C1 segment of cervical spinal cord (tissue), 14 donors: ENCODE measurements at places on chromosomes 4 and X.

GRCh38 chr4:163694385-163694784 is 199.9 kb downstream of the TMA16 start:
- DNase-seq = no peak

DNA sequence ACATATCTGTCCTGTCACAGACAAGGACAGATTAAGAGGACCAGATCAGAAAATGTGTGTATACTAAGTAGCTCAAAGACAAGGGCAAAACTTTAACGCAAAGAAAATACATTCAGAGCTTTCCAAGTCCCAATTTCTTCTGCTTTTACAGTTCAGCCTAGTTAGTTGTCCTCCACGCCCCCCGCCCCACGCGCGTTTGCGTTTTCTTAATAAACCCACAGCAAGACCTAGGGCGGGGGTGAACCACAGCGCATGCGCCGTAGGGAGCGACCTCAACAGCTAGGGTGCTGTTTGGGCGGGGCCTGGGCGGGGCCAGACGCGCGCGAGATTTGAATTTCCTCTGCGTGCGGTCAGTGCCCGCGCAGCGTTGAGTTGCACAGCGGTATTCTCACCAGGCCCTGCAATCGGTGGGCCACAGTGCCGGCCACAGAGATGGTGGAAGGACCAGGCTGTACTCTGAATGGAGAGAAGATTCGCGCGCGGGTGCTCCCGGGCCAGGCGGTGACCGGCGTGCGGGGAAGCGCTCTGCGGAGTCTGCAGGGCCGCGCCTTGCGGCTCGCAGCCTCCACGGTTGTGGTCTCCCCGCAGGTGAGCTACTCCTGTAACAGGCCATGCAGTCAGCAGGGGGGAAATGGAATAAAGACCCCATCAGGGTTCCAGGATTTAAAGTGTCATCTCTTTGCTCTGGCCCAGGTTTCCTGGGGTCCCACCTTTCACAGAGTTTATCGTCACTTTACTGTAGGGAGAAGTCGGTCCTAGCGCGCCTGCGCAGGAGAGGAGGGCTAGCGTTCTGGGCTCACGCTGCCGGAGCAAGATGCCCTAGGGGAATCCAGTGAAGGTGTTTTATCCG is at the start of gene NEIL3:
Gene NEIL3, plus strand, starts transcription at position 353 of the 850 bp plus-strand sequence. Its CDS starts 80 bp downstream, at position 433.
- peak; percentile 69 for DNase-seq

- no peak for DNase-seq
These were observed 53.9 kb upstream of the C4orf50 start for GRCh38 chr4:6071959-6072720.

- no peak for DNase-seq
These were observed 227.3 kb upstream of the TET2 start for GRCh38 chr4:104919406-104919805.

- DNase-seq = no peak
These were observed 494.4 kb downstream of the KCNIP4 start for GRCh38 chr4:21454201-21454600.

- DNase-seq = no peak
These were observed 612.7 kb downstream of the KCTD8 start for GRCh38 chr4:43835869-43836268.

DNA sequence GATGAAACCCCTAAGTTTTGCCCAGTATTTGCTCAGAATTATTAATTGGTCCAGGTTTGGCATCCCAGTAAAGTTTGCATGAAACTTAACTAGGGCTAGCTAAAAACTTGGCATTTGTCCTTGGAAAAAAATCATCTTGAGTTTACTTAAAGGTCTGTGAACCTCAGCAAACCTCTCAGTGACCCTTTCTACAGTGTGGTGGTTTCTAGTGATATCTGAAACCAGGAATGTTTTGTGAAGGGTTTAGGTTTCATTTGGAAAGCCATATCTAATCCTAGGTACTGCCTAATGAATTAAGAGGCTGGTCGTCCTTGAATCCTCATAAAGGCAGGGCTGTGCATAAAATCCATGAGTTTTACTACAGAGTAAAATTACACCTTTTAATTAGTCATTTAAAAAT is 218.5 kb upstream of the ANKRD50 start:
- no peak for DNase-seq

- DNase-seq = no peak
These were observed 324.0 kb downstream of the NR3C2 start for GRCh38 chr4:148118179-148118578.

DNA sequence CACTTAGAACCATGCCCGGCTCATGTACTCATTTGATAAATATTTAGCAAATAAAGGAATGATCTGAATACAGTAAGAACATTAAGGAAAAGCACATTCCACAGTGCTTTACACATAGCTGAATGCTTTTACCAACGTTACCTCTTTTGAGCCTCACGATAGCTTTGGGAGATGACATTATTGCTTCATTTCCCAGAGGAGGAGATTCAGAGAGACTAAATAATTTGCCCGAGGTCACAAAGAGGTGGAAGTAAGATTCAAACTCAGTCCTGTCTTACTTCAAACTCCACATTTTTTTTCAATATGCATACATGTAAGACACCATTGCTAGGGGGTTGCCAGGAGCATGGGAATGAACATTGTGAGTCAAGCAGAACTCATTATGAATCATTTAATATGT is 538.5 kb downstream of the BCOR start:
- DNase-seq = no peak

- no peak for DNase-seq
These were observed 94.1 kb upstream of the HPRT1 start for GRCh38 chrX:134365904-134366303.

GRCh38 chrX:104135677-104136076 is 21.1 kb downstream of the SLC25A53 start:
- no peak for DNase-seq

- DNase-seq = no peak
These were observed 293.2 kb upstream of the PRPS2 start for GRCh38 chrX:12497832-12498591.
